Panc1 (cell line): ENCODE measurements at places on chromosomes 3 and 15.
A peak's percentile ranks its signal among the peaks of the same experiment; 100 is the strongest.

- no peak for DNase-seq
Observed at GRCh38 chr15:99239545-99240198, 9.7 kb downstream of the TTC23 start.

- no peak for DNase-seq
Observed at GRCh38 chr3:22980346-22980745, 222.8 kb upstream of the UBE2E2 start.

DNA sequence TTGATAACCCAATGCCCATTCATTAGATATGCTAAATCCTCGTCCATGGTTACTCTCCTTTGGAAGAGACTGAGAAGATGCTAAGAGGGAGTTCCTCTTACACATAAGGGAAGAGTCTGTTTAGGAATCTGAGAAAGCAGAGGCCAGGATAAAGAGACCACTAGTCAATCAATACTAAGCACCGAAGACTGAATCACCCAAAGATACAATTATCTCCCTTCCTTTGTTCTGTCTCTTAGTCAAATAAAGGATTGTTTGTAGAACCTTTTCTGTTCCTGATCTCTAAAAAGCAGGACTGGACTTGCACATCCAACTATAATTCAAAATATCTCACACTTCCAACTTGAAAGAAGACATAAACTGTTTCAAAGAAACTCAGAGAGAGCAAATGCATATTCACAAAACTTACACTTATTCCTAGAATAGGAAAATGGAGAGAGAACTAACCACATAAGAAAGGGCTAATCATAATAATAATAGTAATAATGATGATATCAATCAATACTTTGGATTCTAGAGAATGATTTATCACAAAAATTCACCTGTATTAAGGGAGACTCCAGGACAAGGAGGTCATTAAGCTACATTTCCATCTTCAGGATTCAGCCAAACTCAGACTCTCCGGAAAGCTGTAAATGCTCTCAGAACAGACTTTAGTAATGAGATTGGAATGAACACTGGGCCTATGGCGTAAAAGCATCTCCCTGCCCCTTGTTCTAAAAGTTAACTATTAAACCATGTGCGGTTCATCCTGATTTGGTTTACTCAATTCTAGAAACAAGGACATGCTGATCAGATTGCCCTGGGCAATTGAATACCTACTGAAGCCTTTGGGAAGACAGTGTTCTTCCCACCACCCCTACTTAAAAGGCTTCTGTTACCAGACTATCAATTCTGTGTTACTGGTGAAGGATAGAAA lies 401.5 kb downstream of the ZBTB20 start:
- DNase-seq, result no peak

GRCh38 chr3:8817486-8817885 lies 48.1 kb upstream of the OXTR start:
- no peak for DNase-seq

DNA sequence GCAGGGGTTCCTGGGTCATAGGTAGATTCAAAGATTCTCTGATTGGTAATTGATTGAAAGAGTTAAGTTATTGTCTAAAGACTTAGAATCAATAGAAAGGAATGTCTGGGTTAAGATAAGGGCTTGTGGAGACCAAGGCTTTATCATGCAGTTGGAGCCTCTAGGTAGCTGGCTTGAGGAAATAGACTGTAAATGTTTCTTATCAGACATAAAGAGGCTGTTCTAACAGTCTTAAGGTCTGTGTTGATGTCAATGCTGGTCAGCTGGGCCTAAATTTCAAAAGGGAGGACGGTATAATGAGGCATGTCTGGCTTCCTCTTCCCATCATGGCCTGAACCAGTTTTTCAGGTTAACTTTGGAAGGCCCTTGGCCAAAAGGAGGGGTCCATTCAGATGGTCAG lies 48.9 kb downstream of the GASK1A start:
- DNase-seq, result no peak

DNA sequence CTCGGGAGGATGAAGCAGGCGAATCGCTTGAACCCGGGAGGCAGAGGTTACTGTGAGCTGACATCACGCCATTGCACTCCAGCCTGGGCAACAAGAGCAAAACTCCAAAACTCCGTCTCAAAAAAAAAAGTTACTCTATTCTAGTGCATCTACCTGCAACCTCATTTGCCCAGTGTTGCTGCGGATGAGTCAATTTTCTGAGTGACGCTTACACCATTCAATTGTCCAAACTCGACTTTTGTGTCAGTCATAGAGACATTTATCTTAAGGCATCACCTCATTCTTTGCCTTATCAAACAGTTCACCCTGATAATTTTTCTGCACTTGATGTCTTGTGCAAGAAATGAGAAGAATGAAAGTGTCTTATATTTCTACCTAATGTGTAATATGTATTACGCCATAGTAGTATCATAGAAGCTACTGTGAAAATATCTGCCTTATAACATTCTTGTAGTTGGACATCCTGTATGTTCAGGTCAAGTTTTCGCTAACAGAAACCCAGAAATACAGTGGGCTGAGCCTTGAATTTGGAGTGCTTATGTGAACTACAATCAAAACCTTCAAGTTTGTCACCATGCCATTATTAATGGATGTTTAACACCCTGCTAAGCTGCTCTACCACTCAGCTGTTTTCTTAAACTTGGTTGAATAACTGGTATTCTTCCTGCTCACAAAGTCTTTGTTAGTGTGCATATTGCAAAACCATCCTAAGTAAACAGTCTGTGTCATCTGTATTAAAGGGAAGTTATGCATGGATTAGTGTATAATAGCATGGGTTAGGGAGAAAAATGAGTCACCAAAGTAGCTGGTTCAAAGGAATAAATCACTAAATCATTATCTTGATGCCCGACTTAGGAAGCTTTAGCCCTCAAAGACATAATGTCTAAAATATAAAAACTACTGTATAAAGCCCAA lies 531.0 kb upstream of the NR2F2 start:
- peak; percentile 38 for DNase-seq

- DNase-seq, result no peak
Observed at GRCh38 chr3:52998771-52999513, 46.9 kb downstream of the SFMBT1 start.

DNA sequence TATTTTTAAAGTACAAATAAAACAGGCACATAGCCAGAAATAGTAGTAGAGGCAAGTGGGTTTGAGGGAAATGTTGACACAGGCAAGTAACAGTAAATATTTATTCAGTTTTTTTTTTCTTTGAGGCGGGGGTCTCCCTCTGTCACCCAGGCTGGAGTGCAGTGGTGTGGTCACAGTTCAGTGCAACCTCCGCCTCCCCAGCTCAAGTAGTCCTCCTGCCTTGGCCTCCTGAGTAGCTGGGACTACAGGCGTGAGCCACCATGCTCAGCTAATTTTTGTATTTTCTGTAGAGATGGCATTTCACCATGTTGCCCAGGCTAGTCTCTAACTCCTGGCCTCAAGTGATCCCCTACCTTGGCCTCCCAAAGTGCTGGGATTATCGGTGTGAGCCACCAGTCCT lies 43.5 kb downstream of the PHLDB2 start:
- DNase-seq, result no peak

DNA sequence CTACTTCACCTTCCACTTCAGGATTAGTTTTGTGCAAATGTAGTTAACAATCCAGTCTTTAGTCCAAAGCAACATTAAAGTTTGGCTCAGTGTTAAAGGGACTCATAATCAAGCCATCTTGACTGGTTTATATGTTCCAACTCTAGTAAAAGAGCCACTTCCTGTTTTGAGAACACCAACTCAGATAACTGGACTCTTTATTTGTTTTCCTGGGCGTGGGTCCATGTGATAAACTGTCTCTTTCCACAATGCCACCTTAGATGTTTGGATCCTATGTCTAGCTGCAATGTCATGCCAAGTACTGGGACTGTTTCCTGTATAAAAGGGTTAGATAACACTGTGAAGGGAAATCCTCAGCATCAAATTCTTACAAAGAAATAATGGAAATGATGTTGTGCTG lies 545.0 kb downstream of the PYDC2 start:
- no peak for DNase-seq

GRCh38 chr3:69081583-69082262 lies 1.6 kb upstream of the UBA3 start:
- DNase-seq, result no peak

- no peak for DNase-seq
Observed at GRCh38 chr3:129533406-129533805, 5.0 kb downstream of the RHO start.

- DNase-seq, result no peak
Observed at GRCh38 chr15:84947947-84948830, 33.5 kb upstream of the PDE8A start.

GRCh38 chr3:72487078-72487765 lies 361.0 kb downstream of the SHQ1 start:
- DNase-seq, result no peak

DNA sequence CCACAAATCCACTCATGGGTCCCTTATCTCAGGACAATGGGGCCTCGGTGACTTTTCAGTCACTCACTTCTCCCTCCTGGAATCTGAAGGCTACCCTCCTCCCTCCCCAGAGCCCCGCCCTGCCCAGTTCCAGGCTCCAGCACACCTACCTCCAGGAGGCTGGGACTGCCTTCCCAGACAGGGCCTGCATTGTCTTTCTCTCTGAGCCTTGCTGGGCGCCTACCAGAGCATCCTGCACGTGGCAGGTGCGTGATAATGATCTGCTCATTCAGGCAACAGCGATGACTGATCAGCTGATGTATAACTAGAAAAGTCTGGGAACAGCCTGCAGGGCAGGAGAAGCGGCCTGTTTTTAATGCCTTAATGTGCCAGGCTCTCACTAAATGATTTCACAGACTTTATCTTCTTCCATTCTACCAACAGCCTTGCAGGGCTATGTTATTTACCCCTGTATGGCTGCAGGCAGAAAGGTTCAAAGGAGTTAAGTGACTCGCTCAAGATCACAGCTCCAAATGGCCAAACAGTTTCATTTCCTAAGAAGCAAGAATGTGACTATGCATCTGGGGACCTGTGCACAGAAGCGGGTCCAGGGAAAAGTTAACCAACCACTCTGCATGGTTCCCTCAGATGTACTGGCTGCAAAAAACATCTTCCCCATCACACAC lies 6.3 kb downstream of the ADAMTS17 start:
- DNase-seq, result no peak

GRCh38 chr15:99453637-99454030 lies 112.2 kb upstream of the MEF2A start:
- no peak for DNase-seq

DNA sequence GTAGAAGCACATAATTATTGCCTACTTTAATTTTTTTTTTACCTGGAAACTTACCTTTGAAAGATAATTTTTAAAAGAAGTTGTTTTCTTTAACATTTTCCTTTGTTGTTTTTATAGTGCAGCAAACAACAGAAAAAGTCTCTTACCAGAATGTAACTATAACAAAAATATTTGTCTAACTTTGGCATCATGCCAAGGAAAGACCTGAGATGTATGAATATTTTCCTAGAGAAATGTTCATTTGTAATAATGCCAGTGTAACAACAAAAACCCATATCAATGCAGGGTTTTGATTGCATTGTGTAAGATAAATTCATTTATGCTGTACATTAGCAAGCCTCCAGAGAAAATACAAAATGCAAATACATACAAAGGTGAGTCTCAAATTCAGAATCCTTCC lies 775.7 kb downstream of the SI start:
- DNase-seq, result no peak

DNA sequence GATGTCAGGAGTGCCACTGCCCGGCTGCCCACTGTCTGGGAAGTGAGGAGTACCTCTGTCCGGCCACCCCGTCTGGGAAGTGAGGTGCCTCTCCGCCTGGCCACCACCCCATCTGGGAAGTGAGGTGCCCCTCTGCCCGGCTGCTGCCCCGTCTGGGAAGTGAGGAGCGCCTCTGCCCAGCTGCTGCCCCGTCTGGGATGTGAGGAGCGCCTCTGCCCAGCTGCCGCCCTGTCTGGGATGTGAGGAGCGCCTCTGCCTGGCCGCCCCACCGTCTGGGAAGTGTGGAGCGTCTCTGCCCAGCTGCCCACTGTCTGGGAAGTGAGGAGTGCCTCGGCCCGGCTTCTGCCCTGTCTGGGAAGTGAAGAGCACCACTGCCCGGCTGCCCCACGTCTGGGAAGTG lies 3.3 kb downstream of the COX17 start:
- DNase-seq, result no peak

DNA sequence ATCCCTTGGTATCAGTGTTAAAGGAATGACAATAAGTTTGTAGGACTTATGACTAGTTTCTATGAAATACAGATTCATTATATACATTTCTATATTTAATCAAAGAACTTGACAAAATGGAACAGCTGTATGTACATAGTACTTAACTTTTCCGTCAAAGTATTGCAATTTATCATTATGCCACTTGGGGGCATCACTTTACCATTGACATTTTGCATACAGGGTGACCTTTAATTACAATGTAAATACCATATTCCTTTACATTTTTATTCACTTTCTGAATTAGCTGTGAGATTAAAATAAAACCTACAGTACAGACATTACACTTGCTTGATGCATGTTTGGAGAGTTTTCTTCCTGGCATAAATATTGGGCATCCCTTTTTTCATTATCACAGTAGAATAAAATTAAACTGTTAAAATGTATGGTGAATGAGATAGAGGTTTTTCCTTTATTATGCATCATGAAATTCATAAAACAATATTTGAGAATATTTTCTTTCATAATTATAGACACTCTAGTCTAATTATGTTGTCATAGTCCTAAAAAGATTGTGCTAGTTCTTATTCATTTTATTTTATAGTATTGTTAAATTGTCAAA lies 6.9 kb downstream of the NEK11 start:
- DNase-seq, result peak; percentile 50

DNA sequence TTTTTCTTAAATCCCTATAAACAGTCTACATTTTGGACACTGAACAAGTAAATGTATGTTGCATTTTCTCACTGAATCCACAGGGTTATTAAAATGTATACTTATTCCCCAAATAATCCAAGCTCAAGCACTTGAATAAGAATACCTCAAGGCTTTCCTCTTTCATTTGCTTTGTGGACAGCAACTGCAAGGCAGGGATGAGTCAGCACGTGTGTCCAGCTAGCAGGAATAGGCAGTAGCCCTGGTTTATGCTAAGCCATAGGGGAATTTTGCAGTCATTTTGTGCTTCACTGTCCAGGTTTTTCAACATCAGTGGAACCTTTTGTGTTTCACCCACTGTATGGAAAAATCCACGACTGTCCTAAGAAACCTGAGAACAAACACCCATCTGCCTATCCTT lies 96.7 kb upstream of the KCNMB2 start:
- DNase-seq, result no peak

- no peak for DNase-seq
Observed at GRCh38 chr3:48915296-48915695, 3.3 kb upstream of the ARIH2 start.

GRCh38 chr15:62553911-62554563 lies 389.0 kb upstream of the C2CD4B start:
- DNase-seq, result no peak

- DNase-seq, result no peak
Observed at GRCh38 chr3:160693191-160693590, 16.2 kb downstream of the ARL14 start.

DNA sequence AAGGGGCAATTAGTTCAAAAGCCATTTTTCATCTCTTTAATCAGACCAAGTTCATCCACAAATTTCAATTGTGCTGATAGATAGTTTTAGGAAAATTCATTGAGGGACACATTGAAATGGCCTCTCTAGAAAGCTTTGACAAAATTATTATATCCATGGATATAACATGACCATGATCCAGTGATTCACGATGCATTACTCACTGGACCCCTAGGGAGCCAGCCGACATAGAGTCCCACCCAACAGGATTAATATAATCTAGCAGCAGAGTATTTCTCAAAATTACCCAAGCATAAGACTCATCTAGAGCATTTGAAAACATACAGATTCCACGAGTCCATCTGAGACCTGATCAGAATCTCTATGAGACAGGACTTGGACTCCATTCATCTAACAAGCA lies 100.3 kb downstream of the FRMD5 start:
- no peak for DNase-seq
